ENCODE measurements at places on chromosomes 4 and X. TPM values are rescaled to one million over a fixed set of nuclear protein-coding genes. Genes with fewer than 3 reads are reported as not detected.

Gene SAT1
- total RNA-seq = 512 TPM

DNA sequence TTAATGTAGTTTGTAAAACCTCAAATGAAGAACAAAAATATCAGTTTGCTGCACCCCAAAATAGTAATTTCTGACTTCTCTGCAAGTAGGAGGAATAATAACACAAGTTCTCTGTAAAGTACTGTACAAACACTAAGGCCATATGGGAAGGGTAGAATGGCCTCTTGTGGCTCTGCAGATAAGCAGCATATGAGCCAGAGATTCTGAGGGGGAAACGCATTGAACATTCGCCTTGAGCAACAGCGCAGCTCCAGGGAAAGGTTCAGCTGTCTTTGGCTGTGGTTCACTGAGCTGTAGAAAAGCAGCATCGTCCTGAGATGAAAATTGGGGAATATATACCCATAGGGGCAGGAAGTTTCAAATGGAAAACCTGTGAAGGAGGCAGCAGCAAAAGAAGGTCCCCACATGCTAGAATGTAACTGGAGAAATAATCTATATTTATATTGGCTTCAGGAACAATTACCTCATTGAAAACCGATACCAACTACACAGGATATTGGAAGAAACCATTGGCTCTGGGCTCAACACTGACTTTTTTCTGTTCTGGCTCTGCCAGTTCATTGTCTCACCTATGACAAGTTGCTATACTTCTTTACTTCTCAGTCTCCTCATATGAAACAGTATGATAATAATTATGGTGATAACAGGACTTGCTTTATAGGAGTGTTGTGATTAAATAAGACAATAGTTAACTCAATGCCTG, 357.6 kb upstream of the CPEB2 start:
- no peak for DNase-seq

GRCh38 chrX:15911734-15912550, 57.3 kb upstream of the AP1S2 start:
- DNase-seq = peak; percentile 47

Gene TKTL2
- total RNA-seq = not detected

GRCh38 chrX:85065512-85066198, 62.0 kb downstream of the APOOL start:
- no peak for DNase-seq

DNA sequence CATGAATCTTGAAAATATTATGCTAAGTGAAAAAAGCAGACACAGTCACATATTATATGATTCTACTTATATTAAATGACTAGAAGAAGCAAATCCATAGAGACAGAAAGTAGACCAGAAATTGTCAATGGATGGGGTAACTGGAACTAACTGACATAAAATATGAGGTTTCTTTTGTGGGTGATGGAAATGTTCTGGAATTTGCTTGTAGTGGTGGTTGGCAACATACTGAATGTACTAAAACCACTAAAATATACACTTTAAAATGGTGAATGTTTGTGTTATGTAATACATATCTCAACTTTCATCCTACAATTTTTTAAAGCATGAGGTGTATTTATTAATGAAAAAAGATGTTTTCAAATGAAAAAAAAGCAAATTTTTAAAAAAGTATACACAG, 14.7 kb downstream of the CNOT6L start:
- no peak for DNase-seq

DNA sequence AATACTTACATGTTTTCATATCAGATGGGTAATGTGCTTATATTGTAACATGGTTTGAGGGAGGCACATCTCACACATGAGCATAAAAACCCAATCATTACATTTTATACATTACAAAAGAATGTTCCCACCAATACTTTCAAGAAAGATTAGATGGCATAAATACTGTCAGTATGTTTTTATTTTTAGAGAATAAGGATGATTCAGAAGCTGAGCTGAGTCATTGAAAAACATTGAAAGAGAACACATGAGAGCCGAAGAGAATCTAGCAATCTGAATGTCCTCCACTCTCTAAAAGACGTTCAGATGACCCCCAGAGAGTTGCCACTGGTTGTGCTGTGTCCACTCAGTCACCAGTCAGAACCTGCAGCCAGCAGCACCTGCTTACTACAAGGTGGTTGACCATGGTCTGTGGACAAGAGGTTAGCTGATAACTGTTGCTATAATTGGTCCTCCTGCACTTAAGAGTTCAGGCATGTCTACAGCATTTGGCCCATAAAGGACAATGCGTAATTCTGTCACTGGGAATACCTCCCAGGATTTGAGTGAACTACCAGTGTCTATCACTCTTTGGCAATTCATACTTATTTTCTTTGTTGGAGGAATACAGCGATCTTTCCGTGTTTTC, 382.2 kb upstream of the IGFBP7 start:
- no peak for DNase-seq

DNA sequence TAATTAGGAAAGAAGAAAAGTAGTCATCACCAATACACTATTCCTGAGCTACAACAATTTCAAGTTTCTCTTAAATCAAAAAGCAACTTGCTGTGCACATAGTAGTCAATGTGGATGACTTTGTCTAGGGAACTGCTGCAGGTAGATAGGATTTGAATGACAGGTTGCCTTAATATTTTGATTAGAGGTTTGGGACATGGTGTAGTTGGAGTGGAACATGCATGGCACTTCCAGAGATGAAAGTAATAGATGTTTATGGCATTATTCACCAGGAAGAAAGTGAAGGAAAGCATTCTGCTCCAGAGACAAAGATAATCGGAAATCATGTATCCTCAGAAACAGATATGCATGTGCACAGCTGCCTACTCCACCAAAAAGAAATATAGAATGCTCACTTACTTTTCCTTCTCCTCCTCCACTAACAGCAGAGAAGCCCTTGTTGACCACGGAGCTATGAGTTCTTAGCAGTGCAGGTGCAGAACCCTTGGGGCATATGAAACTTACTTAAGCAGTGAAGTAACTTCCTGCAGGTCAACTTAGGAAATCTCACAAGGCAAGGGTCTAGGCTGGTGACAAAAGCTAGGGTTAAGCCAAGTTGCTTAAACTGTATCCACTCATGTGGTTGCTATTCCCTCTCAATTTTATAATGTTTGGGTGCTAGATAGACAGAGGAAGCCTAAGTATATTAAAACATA, 390.8 kb downstream of the HNRNPD start:
- no peak for DNase-seq

DNA sequence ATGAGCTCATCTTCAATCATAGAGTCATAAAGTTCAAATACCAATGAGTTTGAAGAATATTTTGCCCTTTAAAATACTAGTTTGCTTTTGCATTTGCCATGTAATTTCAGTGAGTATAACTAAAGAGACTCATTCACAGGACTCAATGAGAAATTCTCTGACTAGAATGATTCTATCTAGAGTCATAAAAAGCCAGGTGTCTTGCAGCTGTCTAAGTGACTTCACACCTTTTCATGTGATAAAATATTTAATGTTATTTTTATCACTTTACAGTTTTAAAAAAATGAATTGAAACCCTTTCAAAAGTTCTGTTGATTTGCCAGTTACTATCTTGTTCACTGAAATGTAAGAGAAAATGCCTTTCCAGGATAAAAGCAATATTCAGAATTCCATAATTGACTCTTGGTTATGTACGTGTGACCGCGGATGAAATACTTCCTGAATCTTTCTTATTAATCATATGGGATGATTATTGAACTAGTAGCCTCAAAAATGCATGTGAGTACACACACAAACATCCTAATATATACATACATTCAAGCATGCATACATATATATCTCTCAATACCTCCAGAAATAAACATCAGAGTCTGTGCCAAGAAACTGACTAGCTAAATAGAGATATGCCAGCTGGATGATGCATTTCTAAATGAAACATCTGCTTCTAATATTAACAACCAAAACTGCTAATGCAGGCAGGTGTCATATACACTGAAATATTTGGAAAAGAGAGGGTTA, 87.0 kb downstream of the GABRB1 start:
- DNase-seq = no peak
